Caki2 (cell line): ENCODE measurements at places on chromosomes 5 and 9. TPM values are rescaled to one million over a fixed set of nuclear protein-coding genes. Genes with fewer than 3 reads are reported as not detected.

MARVELD2 gene
- 4.1 and 5.4 TPM in 2 replicates for total RNA-seq

PRRT1B gene
- total RNA-seq, result not detected in 2 replicates

TMEM215 gene
- not detected in 2 replicates for total RNA-seq

HEMGN gene
- not detected in 2 replicates for total RNA-seq

SLC25A2 gene
- not detected in 2 replicates for total RNA-seq

LAMC3 gene
- 9.6 and 15.2 TPM in 2 replicates for total RNA-seq

- DNase-seq, result no peak
These were observed 47.1 kb downstream of the CAST start for GRCh38 chr5:96709152-96709821.

- DNase-seq, result peak; percentile 50
These were observed 83.4 kb downstream of the ADRB2 start for GRCh38 chr5:148909766-148910165.

DNA sequence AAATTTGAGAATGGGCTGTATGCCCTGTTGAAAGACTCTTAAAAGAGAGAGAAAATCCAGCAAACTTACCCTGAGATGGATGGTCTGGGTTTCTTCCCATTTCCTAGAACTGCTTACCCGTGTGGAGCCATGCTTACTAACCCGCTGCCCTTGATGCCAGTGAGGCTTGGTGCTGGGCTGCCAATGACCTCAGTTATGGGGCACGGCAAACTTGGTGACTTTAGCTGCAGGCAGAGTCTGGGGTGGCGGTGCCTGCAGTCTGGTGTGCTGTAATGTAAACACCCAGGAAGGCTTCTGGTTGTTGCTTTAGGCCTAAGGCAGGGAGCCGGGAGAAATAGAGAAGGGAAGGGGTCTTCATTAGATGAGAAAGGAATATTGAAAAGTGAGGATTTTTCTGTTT, 7.3 kb upstream of the TENT4A start:
- DNase-seq, result no peak

DNA sequence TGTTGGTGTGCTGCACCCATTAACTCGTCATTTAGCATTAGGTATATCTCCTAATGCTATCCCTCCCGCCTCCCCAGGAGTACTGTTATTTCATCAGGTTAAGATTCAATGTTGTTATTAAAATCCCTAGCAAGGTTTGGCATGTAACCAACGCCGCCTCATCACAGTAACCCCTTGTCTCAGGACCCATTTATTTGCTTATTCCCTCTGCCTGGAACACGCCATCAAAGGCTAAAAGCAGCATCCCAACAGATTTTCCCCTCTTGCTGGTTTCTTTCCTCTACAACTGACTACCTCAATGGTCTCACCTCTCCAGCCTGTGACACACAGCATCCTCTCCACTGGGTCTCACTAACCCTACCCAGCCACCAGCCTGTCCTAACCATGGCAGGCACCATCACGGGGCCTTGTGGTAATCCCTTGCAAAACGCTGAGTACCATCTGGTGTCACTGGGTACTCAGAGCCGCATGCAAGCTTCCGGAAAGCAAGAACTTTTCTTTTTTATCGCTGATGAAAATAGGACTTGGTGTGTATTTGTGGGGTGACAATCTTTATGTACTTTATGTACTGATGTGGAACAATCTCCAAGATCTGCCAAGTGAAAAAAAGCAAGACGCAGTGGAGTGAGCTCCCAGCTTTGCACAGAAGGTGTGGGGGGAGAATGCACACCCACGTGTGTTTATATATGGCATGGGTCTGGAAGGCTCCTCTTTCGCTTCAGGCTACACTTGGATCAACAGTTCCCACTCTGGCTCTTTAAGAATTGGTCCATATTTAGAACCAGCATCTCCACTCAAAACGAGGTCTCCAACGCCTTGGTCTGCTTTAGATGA, 6.1 kb downstream of the RPS14 start:
- no peak for DNase-seq

GRCh38 chr5:9537223-9538141, 8.4 kb downstream of the SEMA5A start:
- DNase-seq, result no peak

DNA sequence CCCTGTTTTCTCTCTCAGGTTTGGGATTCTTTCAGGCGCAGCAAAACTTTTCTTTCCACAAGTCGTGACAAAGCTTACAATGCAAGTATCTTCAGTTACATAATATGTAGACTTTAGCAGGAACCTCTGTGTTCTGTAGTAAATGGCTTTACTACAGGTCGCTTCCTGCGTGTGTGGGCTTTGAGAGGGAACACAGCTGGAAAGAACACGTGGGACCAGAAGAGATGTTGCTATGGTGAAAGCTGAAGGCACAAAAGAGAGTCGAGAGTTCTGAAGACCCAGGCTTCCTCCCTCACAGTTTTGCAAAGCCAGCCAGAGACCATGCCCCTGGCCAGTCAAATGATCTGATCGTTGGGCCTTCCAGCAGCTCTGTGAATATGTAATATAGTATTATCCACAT, 4.0 kb downstream of the ANKRD55 start:
- DNase-seq, result no peak

- DNase-seq, result no peak
These were observed 259.2 kb downstream of the SLCO4C1 start for GRCh38 chr5:102036927-102037326.

DNA sequence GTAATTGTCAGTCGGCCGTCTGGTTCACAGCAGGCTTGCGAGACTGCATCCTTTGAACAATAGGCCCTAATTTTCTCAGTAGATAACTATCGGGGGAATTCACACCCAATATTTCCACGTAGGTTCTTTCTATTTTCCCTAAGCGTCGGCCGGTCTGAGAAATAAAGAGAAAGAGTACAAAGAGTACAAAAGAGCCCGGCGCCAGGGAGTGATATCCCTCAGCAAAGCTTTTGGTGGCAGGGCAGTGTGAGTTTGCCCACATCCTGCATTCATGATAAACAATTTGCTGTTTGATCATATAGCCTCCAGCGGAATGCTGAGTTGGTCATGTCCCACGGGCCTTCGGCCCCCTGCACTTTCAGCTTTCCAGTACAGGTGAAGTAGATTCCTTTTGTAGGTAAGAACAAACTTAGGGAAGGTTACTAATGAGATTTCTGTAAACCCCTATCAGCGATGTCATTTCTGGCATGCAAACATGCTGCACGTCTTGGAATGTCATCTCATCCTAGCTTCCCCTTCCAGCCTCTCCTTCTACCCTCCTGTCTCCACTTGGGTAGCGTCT, 4.7 kb upstream of the PTGR1 start:
- DNase-seq, result no peak

DNA sequence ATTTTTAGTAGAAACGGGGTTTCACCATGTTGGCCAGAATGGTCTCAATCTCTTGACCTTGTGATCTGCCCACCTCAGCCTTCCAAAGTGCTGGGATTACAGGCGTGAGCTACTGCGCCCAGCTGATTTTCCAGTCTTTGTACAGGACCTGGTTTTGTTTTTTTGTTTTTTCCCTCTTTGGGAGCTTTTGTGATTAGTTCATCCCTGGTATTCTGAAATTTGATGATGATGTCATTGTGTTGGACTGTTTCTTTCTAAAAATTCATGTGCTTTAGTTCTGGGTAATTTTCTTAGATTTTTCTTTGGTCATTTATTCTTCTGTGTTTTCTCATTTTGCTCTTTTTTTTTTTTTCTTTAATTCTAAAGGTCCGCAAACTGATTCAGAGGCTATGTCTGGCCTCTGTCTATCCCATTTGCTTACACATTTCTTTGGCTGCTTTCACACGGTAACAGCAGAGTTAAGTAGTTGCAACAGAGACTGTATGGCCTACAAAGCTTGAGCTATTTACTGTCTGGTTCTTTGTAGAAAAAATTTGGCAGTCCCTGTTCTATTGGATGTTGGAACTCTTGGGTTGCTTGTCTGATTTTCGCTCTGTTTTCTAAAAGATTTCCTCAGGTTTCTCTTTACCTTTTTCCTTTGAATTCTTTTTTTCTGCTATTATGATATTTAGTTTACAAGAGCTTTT, 24.8 kb downstream of the STX17 start:
- no peak for DNase-seq
